ENCODE measurements at places on chromosomes 6 and 20.

DNA sequence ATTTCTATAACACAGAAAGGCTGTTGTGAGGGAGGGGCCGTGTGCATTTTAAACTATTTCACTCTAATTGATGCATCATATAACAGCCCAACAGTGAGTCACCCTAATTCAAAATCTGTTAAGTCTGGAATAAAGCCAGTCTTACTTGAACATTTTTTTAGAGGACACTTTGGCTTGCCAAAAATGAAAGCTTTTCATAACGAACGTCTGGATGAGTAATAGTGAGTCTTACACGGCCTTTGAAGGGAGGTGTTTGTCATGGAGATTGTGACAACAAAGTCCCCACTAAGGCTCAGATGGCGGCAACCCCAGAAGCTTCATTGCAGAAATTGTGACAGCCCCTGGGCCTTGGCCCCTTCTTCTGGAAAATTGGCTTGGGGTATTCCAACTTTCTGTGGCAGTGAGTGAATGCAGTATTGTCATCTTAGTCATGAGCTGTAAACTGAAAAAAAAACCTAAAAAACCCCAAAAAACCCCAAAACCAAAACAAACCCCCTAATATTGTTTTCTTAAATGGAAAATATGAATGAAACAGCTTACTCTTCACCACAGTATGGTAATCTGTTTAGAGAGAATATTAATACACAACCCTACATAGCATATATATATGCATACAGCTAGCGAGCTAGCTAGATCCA is 92.6 kb upstream of the CLDN20 start:
- DNase-seq: no peak

GRCh38 chr6:38035478-38035877 is 216.0 kb downstream of the ZFAND3 start:
- no peak for DNase-seq

- DNase-seq: no peak
These were observed 49.6 kb downstream of the TCP11 start for GRCh38 chr6:35091346-35092083.

DNA sequence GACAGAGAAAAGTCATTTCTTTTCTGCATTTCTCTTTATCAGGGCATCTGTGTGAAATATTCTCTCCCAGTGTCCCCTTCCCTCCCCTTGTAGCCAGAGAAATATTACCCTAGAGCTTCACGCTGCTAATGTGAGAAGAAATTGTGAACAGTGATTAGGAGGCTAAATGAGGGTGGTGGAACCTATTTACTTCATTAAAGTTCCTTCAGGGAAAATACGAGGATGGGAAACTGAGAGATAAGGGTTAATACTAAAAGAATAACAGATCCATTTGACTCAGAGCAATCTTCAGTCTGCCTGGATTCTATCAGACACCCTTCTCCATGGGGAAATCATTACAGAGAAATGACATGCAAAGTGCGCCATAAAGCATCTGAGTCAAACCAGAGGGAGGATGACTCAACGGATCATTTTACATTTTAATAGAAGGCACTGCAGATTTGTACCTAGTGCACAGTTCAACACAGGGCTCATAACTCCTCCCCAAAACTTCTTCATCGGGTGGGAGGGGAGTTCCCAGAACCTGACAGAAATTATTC is 131.3 kb downstream of the GJA10 start:
- peak; percentile 24 for DNase-seq

All from brain pericyte (primary cell).